Bladder microvascular endothelial cell (primary cell): ENCODE measurements at places on chromosomes 1 and 21. TPM values are rescaled to one million over a fixed set of nuclear protein-coding genes. Genes with fewer than 3 reads are reported as not detected.

The ALPL gene
- total RNA-seq, result 0.31 and 0.32 TPM in 2 replicates

The OTUD7B gene
- total RNA-seq, result 8.4 and 16.9 TPM in 2 replicates

The CCDC185 gene
- total RNA-seq, result not detected in 2 replicates

The GNG12 gene
- 90.5 and 245 TPM in 2 replicates for total RNA-seq

The CCDC27 gene
- not detected in 2 replicates for total RNA-seq

The TFF2 gene
- total RNA-seq, result not detected in 2 replicates

The CTH gene
- total RNA-seq, result 0.76 and 0.81 TPM in 2 replicates

The FAM167B gene
- 7.8 and 23.5 TPM in 2 replicates for total RNA-seq

The TTC24 gene
- total RNA-seq, result not detected in 2 replicates

The CCNL2 gene
- total RNA-seq, result 54.7 and 196 TPM in 2 replicates

The CYP2J2 gene
- 0.16 and 0.19 TPM in 2 replicates for total RNA-seq

The PLA2G2C gene
- not detected in 2 replicates for total RNA-seq

The PGLYRP4 gene
- total RNA-seq, result not detected in 2 replicates

The LHX8 gene
- total RNA-seq, result not detected in 2 replicates

The IQCC gene
- 1.1 and 1.8 TPM in 2 replicates for total RNA-seq

The FAM177B gene
- total RNA-seq, result not detected in 2 replicates

The EFHD2 gene
- total RNA-seq, result 25.9 and 45.3 TPM in 2 replicates

The TRIM45 gene
- total RNA-seq, result 0.65 and 1.3 TPM in 2 replicates

The MYBPH gene
- not detected in 2 replicates for total RNA-seq

The AADACL4 gene
- total RNA-seq, result not detected in 2 replicates

The NPR1 gene
- total RNA-seq, result 19.4 and 30.6 TPM in 2 replicates

The OR2L2 gene
- not detected in 2 replicates for total RNA-seq

The NBPF19 gene
- 0.65 and 2.5 TPM in 2 replicates for total RNA-seq

The AKR7A3 gene
- total RNA-seq, result 0.06 and 0.16 TPM in 2 replicates

The CENPS gene
- total RNA-seq, result 6.5 and 7.9 TPM in 2 replicates

The PLPPR4 gene
- 0.25 and 0.65 TPM in 2 replicates for total RNA-seq

The ARPC5 gene
- 146 and 318 TPM in 2 replicates for total RNA-seq

The ATAD3A gene
- 28.0 and 37.1 TPM in 2 replicates for total RNA-seq

The STUM gene
- under 0.01 and 0.57 TPM in 2 replicates for total RNA-seq

The DNASE2B gene
- under 0.01 TPM in 1 of 2 replicates, not detected in the other for total RNA-seq

The C4BPB gene
- total RNA-seq, result not detected in 2 replicates

The AK4 gene
- 5.5 and 13.3 TPM in 2 replicates for total RNA-seq

The CLDN17 gene
- total RNA-seq, result not detected in 2 replicates
